AG04450 (cell line): ENCODE measurements at places on chromosomes 1 and 21.
A peak's percentile ranks its signal among the peaks of the same experiment; 100 is the strongest.

DNA sequence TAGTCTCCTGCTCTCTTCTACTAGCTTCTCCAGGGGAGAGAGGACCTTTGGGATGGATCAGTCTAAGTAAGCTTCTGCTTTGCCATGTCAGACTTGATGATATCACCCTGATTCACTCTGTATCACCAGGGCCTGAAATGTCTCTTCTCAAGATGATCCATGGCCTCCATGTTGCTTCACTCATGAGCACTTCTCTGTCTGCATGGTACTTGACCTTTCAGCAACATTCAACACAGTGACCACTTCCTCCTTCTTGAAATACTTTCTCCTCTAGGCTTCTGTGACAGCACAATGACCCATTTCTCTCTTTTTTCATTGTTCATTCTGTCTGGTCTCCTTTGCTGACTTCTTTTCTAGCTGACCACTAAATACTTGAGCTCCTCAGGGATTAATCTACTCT lies 35.3 kb upstream of the NGF start:
- peak; percentile 34 for DNase-seq

GRCh38 chr1:22254756-22255155 lies 111.9 kb upstream of the WNT4 start:
- no peak for DNase-seq

DNA sequence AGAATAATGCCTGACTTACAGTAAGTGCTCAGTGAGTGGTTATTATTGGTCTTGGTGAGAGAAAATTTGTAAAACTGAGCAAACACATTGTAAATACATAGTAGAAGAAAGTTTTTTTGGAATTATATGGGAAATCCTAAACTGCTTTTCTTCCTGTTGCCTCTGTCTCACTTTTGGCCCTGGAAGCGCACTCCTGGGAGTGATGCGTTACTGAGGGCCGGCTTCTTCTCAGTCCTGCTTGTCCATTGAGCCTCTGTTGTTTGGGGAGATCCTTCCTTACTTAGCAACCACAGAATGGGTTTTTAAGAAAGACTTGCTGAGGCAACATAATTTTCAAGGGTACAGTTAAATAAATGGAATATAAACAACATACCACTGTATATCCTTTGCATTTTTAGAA lies 166.0 kb downstream of the EDEM3 start:
- no peak for DNase-seq

DNA sequence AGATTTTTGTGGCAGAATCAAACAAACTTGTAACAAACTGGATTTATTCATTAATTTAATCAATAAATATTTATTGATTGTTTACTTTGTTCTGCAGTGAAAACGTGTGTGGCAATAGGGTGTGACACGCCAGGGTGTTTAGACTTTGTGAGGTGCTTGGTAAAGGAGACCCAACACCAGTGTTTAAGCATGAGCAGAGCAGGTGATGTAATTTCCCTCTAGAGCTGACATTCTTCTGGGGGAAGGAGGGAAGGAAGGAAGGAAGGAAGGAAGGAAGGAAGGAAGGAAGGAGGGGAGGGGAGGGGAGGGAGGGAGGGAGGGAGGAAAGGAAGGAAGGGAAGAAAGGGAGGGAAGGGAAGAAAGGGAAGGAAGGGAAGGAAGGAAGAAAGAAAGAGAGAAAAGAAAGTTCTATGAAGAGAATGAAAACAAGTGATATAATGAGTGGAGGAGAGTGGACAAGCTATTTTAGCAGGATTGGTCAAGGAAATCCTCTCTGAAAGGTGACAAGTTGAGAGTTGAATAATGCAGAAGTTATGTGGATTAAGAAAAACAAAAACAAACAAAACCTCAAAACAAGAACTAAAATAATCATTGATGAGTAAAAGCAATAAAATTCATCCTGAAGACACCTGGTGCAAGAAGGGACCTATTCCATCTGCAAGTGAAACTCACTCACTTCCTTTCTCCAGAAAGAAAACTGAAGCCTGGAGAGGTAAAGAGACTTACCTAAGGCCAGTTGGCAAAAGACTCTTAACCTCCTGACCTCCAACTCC lies 60.8 kb downstream of the TSEN15 start:
- no peak for DNase-seq

DNA sequence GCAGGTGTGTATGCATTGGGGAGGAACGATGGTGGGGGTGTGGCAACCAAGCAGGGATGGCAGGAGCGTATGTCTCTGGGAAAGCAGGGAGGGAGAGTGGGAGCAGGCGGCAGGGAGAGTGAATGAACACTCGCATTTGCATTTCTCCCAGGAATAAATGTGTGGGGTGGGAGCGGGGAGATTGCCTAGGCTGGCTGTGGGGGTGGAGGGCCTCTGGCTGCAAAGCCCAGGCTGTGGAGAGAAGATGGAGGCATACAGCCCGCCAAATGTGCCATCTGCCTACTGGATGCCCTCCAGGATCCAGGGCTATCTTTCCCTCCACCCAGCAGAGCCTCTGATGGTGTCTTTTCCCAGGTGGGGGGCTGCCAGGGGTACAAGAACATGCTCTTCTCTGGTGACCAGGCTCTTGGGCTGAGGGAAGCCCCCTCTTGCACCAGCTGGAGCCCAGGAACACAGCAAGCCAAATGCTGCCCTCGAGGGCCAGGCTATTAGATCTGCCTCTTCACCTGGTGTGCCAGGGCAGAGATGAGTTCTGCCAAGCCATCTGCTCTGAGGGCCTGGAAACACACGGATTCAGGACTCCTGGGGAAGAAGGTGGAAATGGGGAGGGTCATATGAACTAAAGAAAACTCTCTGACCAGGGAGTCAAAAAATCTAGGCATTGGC lies 1.7 kb upstream of the OPTC start:
- DNase-seq: no peak

DNA sequence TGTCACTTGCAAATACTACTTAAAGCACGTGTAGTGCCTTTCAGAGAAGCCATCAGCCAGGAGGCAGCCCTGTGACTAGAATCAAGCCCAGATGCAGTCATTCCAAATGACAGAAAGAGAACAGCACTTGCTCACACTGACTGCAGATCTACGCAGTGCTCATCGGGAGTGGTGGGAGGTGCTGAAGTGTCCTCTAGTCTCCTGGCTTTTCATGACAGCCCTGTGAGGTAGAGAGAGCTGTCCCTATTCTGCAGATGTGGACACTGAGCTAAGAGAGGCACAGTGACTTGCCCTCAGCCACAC lies 62.3 kb upstream of the EDN2 start:
- DNase-seq: no peak

- no peak for DNase-seq
Observed at GRCh38 chr1:230772457-230773395, 25.5 kb downstream of the CAPN9 start.

- no peak for DNase-seq
Observed at GRCh38 chr1:219041818-219042217, 131.9 kb upstream of the LYPLAL1 start.

- DNase-seq: no peak
Observed at GRCh38 chr1:27597516-27598294, 6.2 kb downstream of the AHDC1 start.

DNA sequence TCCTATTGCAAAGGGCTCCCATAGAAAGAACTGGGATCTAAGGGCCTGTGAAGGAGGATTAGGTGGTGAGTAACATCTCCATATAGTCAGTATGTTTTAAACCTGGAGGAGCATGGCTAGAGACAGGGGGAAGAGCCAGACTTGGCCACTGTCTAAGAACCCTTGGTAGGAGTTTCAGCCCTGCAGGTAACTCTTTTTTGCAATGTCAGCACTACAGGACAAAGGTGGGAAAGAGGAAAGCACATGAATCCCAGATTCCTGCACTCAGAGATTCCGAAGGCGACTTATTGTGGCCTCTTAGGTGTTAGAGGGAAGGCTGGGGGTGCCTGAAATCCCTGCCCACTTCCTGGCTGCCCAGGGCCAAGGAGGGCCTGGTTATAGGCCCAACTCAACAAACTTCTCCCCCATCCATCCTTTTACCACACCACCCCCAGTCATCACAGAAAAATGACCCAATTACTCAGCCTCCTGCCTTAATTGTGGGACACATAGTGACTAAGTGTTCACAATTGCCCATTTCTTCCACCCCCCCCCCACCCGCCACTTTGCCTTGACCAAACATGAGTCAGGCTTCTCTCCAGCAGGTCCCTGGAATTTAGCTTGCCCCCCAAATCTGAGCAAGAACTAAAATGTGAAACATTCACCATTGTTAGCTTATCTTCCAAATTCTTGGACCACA lies 1.9 kb upstream of the NTNG1 start:
- DNase-seq: no peak

DNA sequence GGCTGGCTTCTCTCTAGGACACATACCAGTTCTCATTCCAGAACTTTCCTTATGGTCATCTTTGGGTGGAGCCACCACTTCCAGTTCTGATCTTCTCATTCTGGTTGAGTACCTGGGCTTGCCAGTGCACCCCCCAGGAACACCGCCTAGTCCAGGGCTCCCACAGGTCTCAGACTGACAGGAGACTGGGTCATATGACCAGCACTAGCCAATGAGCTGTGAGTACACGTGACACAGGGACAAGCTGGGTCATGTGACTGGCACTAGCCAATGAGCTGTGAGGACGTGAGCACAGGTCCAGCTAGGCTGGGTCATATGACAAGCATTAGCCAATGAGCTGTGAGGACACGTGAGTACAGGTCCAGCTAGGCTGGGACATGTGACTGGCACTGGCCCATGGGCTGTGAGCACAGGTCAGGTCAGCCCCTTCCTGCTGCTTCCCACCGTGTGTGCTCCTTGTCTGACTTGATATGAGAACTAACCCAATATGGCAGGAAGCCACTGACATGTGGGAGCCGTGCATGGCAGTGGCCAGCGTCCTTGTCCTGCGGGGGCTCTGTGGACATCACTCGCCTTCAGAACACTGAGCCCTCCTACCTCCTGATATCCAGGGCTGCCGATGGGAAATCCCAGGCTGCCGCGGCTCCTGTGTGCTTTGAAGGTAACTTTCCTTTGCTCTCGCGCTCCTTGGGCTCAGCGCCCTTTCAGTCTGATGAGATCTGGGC lies 22.7 kb downstream of the KRTAP10-1 start:
- DNase-seq: no peak
